ENCODE measurements at places on chromosomes 3 and 15. TPM values are rescaled to one million over a fixed set of nuclear protein-coding genes. Genes with fewer than 3 reads are reported as not detected.

DNA sequence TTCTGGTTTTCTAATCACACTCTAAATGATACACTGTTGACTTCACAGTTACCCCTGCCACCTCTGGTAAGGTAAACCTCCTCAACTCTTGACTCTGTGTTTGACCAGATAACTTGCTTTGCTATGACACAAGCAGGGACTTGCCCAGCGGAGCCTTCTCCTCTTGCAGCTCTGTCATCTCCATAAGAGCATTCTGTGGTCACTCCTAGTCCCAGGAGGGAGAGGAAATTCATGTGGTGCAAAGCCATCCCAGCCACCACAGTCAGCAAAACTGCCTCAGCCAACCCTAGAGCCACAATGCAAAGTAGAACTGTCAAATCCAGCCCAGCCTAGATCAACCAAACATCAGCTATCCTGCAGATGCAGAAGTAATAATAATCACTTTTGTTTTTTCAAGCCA, 144.7 kb upstream of the GADL1 start:
- no peaks in the 10 kb centered on the region for H3K27me3 ChIP-seq
- DNase-seq: no peak
- no peak overlapping the region for H3K27ac ChIP-seq
- no peaks in the 10 kb centered on the region for H3K4me1 ChIP-seq

DNA sequence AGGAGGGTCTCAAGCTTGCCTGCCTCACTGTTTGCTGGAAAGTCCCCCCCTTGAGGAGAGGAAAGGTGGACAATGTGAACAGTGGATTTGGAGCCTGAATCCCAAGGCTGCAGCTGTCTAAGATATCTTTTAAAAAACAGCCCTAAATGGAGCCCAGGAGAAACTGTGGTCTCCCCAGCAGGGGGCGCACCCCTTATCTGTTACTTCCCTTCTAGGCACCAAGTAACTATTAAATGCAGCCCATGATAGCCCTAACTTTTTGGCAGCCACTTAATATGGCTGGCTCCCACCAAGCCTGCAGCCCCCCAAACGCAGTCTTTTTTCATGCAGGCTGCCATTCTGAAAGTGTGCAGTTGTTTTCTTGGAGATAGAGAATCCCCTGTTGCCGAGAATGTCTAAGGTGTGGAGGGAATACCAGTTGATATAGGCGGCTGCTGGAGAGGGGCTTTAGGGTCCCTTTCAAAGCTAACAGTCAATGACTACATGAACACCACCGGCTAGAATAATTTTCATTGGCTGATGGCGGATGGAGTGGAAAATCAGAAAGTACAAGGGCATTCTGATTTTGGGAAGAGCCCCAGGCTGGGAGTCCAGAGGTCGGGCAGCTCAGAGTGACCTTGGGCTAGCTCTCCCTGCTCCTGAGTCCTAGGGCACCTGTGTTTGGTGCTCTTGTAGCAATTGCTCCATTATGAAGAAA, 1.3 kb downstream of the RHCG start:
- H3K27me3 ChIP-seq: peaks cover 20% of the 10 kb centered on the region
- H3K4me1 ChIP-seq: no peaks in the 10 kb centered on the region
- H3K27ac ChIP-seq: no peak overlapping the region
- no peak for DNase-seq
- no peaks in the 10 kb centered on the region for H3K36me3 ChIP-seq

BTLA gene
- 13.2 TPM for polyA plus RNA-seq

DNA sequence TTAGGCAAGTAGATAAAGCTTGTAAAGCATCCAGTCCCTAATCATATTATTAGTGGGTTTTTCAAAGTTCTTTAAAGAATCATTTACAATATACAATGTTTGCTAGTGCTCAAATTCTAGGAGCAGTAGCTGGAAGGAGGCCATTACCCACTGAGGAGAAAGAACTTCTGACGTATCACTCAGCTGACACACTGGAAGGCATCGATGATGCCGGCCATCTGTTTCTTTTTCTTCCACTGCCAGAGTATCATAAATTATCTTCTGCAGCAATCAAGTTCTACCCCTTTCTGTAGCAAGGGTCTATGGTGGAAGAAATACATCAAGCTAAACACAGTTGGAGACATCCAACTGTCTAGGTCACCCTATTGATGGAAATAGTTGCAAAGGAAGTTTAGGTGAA, 243.2 kb upstream of the LRRN1 start:
- no peak overlapping the region for H3K27ac ChIP-seq
- no peaks in the 10 kb centered on the region for H3K27me3 ChIP-seq
- H3K36me3 ChIP-seq: no peaks in the 10 kb centered on the region
- DNase-seq: no peak

GRCh38 chr3:23385327-23385726, 182.2 kb downstream of the UBE2E2 start:
- no peak for DNase-seq
- H3K4me1 ChIP-seq: peaks cover 10% of the 10 kb centered on the region
- H3K4me3 ChIP-seq: no peak overlapping the region
- H3K27me3 ChIP-seq: no peaks in the 10 kb centered on the region
- H3K36me3 ChIP-seq: no peaks in the 10 kb centered on the region

GRCh38 chr3:61221759-61222362, 29.4 kb downstream of the FHIT start:
- H3K36me3 ChIP-seq: no peaks in the 10 kb centered on the region
- H3K27ac ChIP-seq: no peak overlapping the region
- no peaks in the 10 kb centered on the region for H3K4me1 ChIP-seq
- DNase-seq: no peak

DNA sequence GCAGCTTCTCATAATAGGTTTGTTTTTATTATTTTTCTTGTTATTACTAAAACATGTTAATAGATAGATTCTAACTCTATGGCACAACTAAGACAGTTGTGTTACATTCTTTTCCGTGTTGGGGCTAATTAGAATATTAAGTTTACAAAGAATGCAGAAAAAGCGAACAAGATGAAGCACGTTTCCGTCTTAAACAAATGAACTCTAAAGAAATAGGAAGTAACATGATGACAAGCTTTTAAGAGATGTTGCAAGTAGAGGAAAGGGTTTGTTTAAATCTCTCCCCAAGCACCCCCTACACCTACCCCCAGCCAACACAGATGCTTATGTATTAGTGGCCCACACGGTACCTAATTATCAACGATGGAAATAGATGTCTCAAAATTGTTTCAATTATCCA, 207.1 kb downstream of the TP63 start:
- H3K27me3 ChIP-seq: no peaks in the 10 kb centered on the region
- no peaks in the 10 kb centered on the region for H3K36me3 ChIP-seq
- no peak overlapping the region for H3K27ac ChIP-seq
- H3K4me1 ChIP-seq: peaks cover 7% of the 10 kb centered on the region
- DNase-seq: no peak
- H3K4me3 ChIP-seq: no peak overlapping the region

GRCh38 chr3:23800731-23801130, 5.0 kb upstream of the UBE2E1 start:
- no peaks in the 10 kb centered on the region for H3K36me3 ChIP-seq
- H3K4me1 ChIP-seq: no peaks in the 10 kb centered on the region
- no peak for DNase-seq
- H3K27ac ChIP-seq: no peak overlapping the region

DNA sequence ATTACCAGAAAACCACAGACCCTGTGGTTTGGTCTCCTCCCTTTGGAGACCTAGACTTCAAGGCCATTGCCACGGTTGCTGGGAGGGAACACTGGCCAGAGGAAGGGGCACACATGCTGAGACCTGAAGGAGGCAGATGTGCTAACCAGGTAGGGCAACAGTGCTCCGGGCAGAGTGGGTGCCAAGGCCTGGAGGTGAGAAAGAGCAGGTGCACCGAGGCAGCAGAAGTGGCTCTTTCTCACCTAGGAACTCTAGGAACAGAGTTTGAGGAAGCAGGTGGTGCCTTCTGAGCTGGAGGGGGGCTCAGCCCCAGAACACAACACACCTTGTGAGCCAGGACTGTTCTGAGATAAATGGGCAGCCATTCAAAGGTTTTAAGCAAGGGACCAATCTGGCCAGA, 106.1 kb downstream of the MEGF11 start:
- no peak for DNase-seq
- no peaks in the 10 kb centered on the region for H3K4me1 ChIP-seq
- H3K27me3 ChIP-seq: no peaks in the 10 kb centered on the region
- no peak overlapping the region for H3K4me3 ChIP-seq
- no peak overlapping the region for H3K27ac ChIP-seq
- no peaks in the 10 kb centered on the region for H3K36me3 ChIP-seq

TMEM207 gene
- not detected for polyA plus RNA-seq

SLC9C1 gene
- 0.11 TPM for polyA plus RNA-seq

DNA sequence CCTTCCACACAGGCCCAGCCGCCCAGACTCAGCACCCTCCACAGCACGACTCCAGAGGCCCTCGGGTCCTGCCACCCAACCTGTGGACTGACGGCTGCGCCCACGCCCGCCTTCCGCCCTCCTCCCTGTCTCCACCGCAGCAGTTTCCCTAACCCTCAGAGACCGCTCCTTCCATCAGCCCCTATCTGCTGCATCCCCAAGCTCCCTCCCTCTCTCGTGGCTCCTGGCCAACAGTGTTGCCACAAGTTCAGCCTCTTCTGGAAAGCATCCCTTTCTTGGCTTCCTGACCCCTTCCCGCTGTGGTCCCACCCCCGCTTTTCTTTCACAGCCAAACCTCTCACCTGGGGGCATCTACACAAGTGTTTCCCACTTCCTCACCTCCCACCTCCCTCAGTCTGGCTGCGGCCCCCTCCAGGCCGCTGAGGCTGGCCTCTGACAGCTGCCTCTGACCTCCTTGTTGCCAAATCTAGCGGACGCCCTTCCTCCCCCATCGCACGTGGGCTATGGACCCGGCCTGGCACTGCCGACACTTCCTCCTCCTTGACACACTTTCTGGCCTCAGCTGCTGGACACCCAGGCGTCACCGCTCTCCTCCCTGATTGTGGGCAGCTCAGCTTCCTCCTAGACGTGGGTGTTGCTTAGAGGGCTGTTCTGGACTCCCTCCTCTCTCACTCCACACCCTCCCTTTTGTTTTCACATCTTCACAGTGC, 168.8 kb upstream of the TLE3 start:
- DNase-seq: no peak
- no peak overlapping the region for H3K4me3 ChIP-seq
- peaks cover 13% of the 10 kb centered on the region for H3K27me3 ChIP-seq
- H3K36me3 ChIP-seq: no peaks in the 10 kb centered on the region
- H3K27ac ChIP-seq: no peak overlapping the region

AGBL1 gene
- polyA plus RNA-seq: 0.02 TPM

DNA sequence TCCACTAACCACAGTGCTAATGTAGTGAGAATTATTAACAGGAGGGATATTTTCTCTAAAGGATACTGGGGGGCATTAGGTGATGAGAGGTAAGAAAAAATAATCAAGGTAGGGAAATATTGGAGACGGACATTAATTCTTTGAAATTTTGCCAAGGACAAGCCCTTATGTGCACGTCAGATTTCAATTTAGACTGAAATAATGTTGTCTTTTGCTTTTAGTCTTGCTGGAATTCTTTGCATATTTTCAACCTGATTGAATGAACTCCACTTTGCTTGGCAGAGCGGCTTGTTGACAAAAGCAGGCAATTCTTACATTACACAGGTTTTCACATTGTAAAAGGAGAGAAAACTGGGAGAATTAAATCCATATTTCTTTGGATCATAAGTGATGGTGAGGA, 25.0 kb upstream of the C3orf52 start:
- DNase-seq: no peak
- H3K27me3 ChIP-seq: no peaks in the 10 kb centered on the region
- no peak overlapping the region for H3K27ac ChIP-seq
- no peaks in the 10 kb centered on the region for H3K36me3 ChIP-seq
- H3K4me3 ChIP-seq: no peak overlapping the region
- peaks cover 1% of the 10 kb centered on the region for H3K4me1 ChIP-seq

KIF15 gene
- polyA plus RNA-seq: 3.6 TPM

TTLL13 gene
- polyA plus RNA-seq: 0.32 TPM

All from thymus (tissue), 14 donors.